ENCODE measurements at places on chromosomes 7 and 10. TPM values are rescaled to one million over a fixed set of nuclear protein-coding genes. Genes with fewer than 3 reads are reported as not detected.

GHRHR gene
- total RNA-seq: not detected

LRRC61 gene
- 13.0 TPM for total RNA-seq

DNA sequence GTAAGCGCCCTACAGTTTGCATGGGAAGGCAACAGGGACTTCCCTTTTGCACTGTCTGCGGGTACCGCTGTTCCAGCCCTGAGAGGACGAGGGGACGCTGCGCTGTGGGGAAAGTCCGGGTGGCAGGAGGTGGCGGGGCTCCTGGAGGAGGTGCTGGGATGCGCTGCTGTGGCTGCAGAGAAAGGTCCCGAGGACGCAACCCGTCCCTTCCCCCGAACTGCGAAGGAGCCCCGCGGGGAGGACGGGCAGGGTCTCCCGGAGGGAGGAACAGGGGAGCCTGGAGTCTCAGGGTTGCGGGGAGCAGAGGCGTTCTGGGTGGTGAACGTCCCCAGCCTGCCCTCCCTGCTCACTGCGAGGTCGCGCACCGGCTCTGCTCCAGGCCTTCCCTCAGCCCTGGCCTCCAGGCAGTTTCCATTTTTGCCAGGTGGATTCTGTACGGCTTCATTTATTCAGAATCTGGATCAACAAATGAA lies 91.6 kb downstream of the CXCL12 start:
- no peak for DNase-seq

GRCh38 chr10:55410415-55410885 lies 609.4 kb upstream of the PCDH15 start:
- DNase-seq: no peak

DNA sequence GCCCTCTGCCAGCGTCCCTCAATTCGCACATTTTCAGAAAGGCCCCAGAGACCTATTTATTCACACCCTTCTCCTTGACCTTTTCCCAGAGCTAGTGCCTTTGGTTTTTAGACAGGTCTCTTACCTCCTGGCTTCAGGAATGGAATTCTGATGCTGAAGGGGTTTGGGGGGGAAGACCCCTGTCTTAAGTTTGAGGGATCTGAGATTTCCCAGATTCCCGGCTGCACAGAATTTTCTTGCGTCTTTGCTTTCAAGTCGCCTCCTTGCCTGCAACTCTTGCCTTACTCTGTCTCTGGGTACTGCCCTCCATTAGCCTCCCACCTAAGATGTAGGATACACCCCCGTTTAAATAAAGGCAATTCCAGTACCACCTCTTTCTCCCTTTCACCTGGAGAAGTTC lies 1.9 kb downstream of the GATA3 start:
- DNase-seq: no peak

DNA sequence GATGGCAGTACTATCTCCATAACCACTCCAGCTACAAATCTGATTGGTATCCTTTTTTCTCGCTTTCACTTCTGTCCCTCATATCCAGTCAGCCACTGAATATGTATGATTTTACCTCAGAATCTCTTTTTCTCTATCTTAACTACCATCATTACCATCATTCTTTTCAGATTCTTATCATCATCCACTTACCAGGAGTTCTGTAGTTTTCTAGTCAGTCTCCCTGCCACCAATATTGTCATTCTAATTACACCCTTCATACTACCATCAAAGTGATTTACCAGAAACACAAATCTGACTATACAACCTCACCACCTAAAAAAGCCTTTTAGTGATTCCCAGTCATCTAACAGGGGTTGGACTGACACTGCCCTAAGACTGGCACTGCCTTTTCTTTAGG lies 64.9 kb upstream of the TMEM140 start:
- DNase-seq: no peak

GRCh38 chr7:27188386-27189294 lies 3.6 kb upstream of the HOXA11 start:
- DNase-seq: no peak

DNA sequence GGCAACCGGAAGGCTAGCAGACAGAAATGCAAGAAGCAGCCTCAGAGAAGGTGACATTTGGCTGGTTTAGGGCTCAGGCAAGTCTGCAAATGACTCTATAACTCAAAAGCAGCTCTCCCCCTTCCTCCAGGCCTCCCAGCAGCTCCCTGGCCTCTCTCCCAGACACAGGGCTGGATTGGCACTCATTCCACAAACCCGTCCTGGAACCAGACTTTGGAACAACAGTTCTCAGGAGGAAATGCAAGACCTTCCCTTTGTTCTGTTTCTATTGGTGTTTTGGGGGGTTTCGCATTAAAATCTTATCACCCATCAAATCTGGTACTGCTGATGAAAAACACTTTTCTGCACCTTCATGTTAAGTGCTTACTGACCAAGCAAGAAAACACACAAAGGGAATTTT lies 40.3 kb upstream of the EFCAB10 start:
- DNase-seq: no peak
